NB4 (cell line): ENCODE measurements at places on chromosomes 1 and 21.

DNA sequence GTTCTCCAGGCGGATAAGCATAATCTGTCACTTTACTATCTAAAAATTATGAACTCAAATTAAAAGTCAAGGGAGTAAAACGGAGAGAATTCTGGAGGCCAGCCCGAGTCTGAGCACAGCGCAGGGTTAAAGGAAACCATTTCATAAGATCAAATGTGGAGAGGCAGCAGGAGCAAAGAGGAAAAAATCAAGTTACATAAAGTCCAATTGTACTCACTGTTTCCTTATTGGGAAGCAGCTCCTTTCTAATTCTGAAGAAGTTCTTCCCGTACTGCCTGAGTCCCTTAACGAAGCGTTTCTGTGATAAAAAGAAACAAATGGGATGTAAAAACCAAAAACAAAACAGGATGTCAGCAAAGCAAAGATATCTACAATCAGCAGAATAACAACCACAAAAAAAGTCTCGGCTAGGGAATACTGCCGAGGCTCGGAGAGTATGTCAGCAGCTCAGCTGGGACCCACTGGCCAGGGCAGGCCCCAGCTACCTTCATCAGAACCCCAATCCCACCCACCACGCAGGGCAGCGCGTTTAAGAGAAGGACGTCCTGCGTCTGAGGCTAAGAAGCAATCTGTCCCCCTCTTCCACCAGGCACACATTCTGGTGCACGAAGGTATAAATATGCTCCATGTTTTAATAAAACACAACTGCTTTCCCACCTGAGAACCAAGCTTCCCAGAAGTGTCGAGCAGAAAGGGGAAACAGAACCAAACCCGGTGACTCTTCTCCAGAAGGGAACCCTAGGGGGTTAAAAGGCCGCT is 104.8 kb downstream of the SLC45A1 start:
- DNase-seq: no peak

DNA sequence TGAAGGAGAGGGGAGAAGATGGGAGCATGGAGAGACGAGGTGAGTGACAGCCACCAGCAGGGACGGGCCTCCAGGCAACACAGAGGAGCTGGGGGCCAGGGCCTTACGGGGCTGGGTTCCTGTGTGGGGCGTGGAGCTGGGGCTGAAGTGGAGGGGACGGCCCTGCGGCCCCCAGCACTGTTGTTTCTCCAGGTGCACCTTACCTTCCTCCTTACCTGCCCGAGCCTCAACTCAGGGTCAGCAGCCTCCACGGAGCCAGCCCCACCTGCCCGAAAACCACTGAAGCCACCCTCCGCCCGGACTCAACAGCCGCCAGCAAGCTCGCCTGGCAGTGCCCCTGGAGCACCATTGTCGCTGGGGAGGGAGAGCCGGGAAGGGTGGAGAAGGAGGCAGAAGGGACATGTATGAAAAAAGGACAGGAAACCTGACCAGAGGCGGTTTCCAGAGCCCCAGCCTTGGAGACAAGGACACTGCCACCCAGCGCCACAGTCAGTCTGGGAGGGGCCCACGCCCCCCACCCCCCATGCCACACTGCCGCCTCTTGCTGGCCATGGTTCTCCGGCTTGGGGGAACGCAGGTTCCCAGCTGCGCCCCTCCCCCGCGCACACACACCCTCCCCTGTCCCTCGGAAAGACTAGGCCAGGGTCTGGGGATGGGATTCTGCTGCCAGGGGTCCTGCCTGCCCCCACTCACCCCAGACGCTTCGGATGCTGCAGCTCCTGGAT is 10.6 kb downstream of the PLA2G2F start:
- DNase-seq: no peak

- no peak for DNase-seq
Measured at GRCh38 chr1:186930238-186930637, 101.5 kb downstream of the PLA2G4A start.

DNA sequence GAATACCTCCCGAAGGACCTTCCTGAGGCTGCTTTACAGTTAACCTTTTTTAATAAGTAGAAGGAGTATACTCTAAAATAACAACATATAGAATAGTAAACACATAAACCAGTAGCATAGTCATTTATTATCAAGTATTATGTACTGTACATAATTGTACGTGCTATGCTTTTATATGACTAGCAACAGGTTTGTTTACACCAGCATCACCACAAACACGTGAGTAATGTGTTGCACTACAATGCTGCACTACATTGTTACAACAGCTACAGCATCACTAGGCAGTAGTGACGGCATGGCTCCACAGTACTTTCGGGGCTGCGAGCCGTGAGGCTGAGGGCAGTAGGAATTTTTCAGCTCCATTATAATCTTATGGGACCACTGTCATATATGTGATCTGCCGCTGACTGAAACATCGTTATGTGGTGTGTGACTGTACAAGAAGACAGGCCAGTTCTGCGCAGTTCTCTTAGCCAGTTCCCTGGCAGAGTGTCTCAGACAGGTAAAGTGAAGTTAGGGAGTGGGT is 82.8 kb upstream of the LRRC8D start:
- no peak for DNase-seq

DNA sequence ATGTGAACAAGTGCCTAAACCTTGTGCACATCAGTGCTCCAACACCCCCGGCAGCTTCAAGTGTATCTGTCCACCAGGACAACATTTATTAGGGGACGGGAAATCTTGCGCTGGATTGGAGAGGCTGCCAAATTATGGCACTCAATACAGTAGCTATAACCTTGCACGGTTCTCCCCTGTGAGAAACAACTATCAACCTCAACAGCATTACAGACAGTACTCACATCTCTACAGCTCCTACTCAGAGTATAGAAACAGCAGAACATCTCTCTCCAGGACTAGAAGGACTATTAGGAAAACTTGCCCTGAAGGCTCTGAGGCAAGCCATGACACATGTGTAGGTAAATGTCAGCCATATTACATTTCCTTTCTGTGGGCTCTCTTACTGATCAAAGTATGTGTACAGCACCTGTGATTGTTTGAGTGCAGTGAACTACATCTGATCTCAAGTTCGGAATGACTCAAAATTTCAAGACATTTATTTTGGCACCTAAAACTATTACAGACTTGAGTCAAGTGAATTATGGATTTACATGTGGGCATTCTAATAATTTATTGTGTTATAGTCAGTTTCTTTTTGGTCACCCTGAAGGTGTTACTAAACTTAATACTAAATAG is 196.5 kb downstream of the TPR start:
- no peak for DNase-seq
